Activated naive CD4-positive, alpha-beta T cell treated with anti-CD3 and anti-CD28 coated beads, Interleukin-2, amount 10 ng/mL, durations not matched to agents 5 hours and 36 hours (primary cell): ENCODE measurements at places on chromosomes 12 and 14. TPM values are rescaled to one million over a fixed set of nuclear protein-coding genes. Genes with fewer than 3 reads are reported as not detected.

Gene NKX2-1
- total RNA-seq, result not detected

Gene VPS37B
- total RNA-seq, result 26.4 TPM

Gene KCNJ8
- not detected for total RNA-seq

Gene TMPRSS12
- total RNA-seq, result not detected

Gene ACSS3
- not detected for total RNA-seq

Gene PRB4
- not detected for total RNA-seq

Gene DPY19L2
- total RNA-seq, result 0.91 TPM

Gene RAP1B
- total RNA-seq, result 243 TPM

Gene SYT1
- total RNA-seq, result not detected

Gene KRT74
- total RNA-seq, result not detected

Gene INHBC
- total RNA-seq, result not detected

Gene RASSF9
- not detected for total RNA-seq

Gene CEP83
- total RNA-seq, result 20.0 TPM

Gene HCAR1
- total RNA-seq, result 0.46 TPM

Gene MGP
- not detected for total RNA-seq

Gene PRPH
- not detected for total RNA-seq

Gene NEMF
- total RNA-seq, result 74.0 TPM

Gene PIANP
- total RNA-seq, result not detected

Gene RAD51AP1
- 35.5 TPM for total RNA-seq

Gene RHOJ
- not detected for total RNA-seq

Gene CIROP
- not detected for total RNA-seq

Gene AMHR2
- not detected for total RNA-seq

Gene TRAF3
- 40.1 TPM for total RNA-seq

Gene SERPINA5
- total RNA-seq, result not detected

Gene ZFYVE21
- 18.9 TPM for total RNA-seq
